H54 (cell line): ENCODE measurements at places on chromosomes 3 and 15.

GRCh38 chr3:14906355-14906971, 40.9 kb upstream of the NR2C2 start:
- no peak for DNase-seq

DNA sequence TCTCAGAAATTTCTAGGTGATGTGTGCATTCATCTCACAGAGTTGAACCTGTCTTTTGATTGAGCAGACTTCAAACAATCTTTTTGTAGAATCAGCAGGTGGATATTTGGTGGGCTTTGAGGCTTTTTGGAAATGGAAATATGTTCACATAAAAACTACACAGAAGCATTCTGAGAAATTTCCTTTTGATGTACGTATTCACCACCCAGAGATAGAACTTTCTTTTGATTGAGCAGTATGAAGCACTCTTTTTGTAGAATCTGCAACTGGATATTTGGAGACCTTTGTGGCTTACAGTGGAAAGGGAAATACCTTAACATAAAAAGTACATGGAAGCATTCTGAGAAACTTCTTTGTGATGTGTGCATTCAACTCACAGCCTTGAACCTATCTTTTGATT, 3515.0 kb downstream of the GOLGA6L6 start:
- DNase-seq: no peak

DNA sequence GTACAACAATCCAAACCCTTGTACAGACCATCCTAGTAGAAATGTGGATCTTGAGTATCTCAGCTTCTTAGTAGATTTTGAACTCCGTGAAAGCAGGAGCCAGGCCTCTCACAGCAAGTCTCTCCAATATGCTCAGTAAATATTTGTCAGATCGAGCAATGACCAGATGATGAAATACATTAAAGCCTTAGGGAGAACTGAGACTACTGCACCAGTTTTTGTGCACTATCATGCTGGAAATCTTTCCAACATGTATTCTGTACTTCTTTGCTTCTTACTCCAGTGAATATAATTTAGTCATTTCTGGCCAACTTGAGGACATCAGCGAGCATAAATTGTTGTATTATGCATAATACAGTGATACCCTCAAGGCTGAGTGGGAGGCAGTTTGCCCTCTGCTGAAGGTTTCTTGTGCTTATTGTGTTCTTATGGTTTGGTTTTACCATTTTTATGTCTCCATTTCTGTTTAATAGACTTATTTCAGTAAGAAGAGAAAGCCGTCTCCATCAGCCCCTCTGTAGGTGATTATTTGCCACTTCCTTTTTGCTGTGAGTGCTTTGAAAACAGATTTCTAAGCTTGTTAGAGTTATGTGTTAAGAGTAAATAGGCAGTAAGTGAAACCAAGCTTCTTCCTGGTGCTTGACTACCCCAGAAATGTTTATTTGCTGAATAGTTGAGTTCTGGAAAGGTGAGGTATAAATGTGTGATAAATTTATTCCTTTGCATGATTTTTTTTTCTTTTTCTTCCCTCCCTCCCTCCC, 147.1 kb downstream of the PGPEP1L start:
- DNase-seq: no peak

- DNase-seq: no peak
Measured at GRCh38 chr15:82135638-82136037, 89.8 kb upstream of the MEX3B start.

GRCh38 chr3:12288182-12289129, at the start of gene PPARG:
Gene PPARG (plus strand): TSS chr3:12289070. CDS start chr3:12379712, 90,642 bp downstream.
- DNase-seq: peak; percentile 43

- no peak for DNase-seq
Measured at GRCh38 chr3:55527361-55527760, 40.3 kb upstream of the WNT5A start.

DNA sequence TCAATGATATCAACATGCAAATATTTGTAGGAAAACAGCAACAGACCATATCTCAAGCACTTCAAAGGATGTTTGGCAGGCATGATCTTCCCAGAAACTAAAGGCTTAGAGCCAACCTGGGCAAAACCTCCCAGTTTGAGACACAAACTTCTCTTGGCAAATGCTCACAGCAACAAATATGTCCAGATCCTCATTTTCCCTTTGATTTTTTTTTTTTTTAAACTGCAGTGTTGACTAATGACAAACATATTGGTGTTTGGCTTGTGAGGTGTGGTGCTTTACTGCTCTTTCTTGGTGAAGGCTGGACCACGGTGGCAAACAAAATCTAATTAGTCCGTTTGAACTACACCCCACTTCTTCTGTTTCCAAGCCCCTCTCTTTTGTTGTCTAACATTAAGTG, 87.2 kb downstream of the EBLN2 start:
- DNase-seq: no peak

DNA sequence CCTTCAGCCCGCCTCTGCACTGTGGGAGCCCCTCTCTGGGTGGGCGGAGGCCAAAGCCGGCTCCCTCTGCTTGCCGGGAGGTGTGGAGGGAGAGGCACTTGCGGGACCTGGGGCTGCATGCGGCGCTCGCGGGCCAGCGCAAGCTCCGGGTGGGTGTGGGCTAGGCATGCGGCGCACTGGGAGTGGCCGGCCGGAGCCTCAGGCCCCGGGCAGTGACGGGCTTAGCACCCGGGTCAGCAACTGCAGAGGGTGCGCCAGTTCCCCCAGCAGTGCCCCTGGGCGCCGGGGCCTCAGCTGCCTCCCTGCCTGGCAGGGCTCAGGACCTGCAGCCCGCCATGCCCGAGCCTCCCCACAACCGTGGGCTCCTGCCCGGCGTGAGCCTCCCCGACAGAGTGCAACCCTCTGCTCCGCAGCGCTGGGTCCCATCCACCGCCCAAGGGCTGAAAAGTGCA, 98.9 kb upstream of the POU1F1 start:
- no peak for DNase-seq

DNA sequence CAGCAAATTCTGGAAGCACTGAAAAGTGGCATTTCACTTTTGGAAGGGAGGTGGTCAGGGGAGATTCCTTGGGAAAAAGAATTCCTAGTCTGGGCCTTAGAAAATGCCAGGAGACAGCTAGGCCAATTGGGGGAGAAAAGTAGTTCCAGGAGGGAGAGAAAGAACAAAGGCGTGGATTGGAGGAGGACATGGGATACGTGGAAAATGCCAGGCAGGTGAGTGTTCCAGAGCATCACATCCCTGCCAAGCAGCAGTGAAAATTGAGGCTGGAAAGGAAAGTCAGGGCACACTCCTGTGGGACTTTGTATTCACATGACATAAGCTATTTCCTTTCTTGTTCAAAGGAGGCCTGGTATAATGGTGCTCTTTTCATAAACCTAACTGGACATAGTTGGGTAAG, 134.5 kb upstream of the WNT5A start:
- DNase-seq: no peak

DNA sequence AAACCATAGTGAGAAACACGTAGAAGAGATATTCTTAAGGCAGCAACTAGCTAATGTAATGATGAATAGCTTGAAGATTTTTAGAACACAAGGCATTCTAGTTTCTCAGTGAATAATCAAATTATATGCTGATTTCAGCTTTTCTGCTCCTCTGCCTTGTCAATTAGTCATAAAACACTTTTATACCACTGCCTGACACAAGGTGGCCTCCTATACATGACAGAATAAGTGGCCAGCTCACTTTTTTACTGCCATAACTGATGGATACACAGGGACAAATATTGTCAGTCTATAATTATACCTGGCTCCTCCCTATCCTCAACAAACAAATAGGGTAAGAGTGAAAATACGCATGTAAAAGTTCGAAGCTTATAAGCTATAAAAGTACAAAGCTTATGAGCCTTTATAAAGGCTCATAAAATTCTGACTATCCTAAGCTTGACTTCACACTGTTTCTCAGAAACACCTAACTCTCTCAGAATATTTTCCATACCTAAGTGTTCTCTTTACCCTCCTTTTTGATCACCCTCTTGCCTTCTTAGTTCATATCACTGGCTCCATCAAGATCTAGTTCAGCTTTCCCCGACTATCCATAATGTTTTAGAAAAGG, 81.6 kb downstream of the HERC1 start:
- peak; percentile 2 for DNase-seq

DNA sequence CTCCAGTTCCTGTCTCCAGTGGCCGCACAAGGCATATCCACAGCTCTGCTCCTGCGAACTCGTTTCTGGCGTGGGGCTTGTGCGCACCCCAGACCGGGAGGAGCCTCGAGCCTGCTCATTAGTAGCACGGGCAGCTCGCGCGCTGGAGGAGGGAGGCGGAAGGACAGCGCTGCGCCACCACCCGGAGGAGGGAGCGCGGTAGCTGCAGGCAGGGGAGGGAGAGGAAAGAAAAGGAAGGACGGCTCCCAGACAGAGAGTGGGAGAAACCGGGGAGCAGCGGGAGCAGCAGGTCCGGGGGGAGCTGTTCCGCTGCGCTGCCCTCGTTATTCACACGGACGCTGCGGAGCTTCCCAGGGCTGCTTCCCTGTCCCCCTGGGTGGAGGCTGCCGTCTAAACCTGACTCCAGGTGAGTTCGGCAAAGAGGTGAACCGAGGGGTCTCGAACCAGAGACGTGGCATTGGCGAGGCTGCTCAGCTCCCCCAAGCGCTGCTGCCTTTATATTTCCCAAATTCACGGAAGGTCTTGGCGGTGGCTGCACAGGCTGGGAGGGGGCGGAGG, 121.3 kb upstream of the ZNF717 start:
- no peak for DNase-seq

GRCh38 chr3:41267975-41268640, 68.8 kb downstream of the CTNNB1 start:
- peak; percentile 70 for DNase-seq

GRCh38 chr15:29225534-29226234, 43.9 kb downstream of the NSMCE3 start:
- DNase-seq: no peak

GRCh38 chr3:4734454-4734853, 241.3 kb downstream of the ITPR1 start:
- no peak for DNase-seq

- no peak for DNase-seq
Measured at GRCh38 chr3:184648636-184649035, 63.2 kb downstream of the MAGEF1 start.

DNA sequence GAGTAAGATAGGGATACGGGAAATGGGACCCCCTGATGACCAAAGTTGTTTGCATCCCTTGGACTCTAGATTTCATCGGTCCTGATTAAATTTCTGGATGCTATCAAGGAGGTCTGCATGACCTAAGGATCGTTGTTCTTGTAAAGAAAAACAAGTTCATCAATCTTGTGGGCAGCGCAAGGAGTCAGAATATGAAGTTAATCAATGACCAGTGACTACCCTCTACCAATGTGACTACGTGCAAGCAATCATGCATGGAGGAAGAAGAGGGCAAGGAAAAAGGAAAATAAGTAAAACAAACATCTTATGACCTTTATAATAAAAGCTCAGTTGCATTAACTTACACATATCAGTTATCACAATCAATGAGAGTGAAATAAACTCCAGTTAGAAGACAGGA, 139.7 kb downstream of the RTP4 start:
- DNase-seq: no peak

DNA sequence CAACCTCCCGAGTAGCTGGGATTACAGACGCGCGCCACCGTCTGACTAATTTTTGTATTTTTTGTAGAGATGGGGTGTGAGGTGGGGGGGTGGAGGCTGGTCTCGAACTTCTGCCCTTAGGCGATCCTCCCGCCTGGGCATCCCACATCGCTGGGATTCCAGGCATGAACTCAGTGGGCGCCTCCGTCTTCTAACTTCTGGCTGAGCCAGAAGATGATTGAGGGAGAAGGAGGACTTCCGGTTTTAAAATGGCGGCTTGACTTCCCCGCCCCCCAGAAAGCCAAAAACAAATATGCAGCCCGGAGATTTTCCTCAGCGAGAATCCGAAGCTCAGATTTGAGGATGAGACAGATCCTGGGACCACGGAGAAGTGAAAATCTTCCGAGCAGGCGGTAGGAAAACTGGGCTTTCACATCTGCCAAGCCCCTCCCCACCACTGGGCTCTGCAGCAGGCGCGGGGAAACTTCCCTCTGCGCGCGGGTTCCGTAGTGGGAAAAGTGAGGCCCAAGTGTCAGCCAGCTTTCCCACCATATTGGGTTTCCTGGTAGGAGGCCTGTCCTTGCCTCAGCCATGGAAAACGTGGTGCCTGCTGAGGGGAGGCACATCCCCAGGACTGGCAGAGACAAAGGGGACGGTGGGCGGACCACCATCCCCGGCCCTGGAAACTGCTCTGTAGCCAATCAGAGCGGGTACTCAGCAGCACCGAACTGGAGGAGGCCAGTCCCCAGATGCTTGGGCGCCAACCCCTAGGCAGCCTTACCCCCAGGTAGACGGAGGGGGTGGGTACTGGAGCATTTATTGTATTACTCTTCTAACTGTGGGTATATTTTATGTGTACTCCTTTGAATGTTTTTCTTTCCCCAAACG, 17.3 kb downstream of the CHST14 start:
- DNase-seq: no peak

GRCh38 chr15:38997841-38998240, 433.2 kb upstream of the RASGRP1 start:
- no peak for DNase-seq

DNA sequence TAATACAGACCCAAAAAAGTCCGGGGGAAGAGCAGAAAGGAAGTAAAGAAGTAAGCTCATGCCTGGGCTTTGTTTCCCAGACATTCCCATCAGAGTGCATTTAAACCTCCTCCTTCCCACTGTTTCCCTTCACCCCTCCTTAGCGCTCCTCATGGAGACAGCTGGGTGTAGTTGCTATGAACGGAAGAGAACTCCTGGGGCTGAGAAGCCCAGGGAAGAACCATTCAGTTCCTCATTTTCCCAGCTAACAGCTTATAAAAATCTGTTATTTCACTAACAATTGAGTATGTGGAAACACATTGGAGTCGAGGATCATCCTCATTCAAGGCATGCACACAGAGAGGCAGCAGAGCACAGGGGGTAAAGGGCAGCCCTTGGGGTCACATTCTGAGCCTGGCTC, 299.3 kb downstream of the SHQ1 start:
- no peak for DNase-seq

DNA sequence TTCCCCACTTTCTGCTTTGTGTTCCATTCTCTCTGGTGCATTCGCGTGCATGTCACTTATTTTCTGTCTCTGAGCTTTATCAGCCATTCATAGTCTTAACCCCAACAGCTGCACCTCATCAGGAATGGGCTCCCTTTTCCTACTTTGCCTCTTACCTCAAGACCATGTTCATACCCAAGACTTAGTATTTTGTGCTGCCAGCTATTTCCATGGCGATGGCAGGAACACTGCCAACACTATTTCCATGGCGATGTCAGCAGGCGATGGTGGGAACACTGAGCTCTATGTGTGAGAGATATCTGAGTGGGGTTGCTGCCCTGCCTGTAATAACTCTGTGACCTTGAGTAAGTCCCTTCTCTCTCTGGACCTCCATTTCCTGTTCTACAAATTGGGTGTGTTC, 5.5 kb downstream of the ZNF35 start:
- DNase-seq: no peak

- no peak for DNase-seq
Measured at GRCh38 chr3:49803465-49804140, 542 bp downstream of the INKA1 start.
